Stimulated activated CD4-positive, alpha-beta T cell treated with anti-CD3 and anti-CD28 coated beads, TNF-alpha, amount 100 ng/mL, for 1 hour (primary cell): ENCODE measurements at places on chromosomes 3 and 15.
A peak's percentile ranks its signal among the peaks of the same experiment; 100 is the strongest.

DNA sequence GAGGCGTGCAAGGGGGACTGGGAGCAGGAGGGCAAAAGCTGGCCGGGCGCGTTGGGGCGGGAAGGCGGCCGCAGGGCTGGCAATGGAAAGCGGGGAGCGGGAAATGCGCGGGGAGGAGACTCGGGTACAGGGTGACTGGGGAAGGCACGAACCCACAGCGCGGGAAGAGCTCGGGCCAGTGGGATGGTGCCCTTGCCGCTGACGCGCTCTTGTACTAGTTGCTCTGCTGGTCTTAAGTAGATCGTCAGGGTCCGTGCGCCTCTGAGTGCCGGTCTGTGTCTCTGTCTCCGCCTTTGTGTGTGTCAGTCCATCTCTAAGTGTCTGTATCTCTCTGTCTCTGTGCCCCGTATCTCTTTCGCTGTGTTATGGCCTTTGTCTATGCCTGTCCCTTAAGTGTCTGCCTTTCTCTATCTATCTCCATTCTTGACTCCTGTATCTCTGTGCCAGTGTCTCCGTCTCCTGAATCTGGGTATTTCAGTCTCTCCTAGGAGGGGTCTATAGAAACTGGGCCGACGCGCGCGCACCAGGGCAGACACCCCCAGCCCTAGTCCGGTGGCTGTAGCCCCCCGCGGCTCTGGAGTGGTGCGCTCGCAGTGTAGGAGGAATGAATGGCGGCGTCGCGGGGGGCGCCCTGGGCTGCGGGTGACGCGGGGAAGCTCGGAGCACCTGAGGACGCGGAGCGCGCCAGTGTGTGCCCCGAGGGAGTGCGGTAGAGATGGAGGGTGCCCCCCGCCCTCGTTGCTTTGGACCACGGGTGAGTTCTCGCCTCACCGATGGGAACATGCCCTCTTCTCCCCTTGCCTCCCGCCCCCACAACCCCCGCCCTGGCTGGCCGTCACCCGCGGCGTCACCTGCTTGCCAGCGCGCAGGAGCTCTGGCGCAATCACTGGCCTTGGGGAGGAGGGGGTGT is 756 bp upstream of the CAMK2N2 start:
- DNase-seq: no peak

- DNase-seq: no peak
These were observed 36.0 kb upstream of the NR1I2 start for GRCh38 chr3:119745942-119746341.

GRCh38 chr15:59590027-59590426 is 21.6 kb upstream of the GCNT3 start:
- DNase-seq: no peak

DNA sequence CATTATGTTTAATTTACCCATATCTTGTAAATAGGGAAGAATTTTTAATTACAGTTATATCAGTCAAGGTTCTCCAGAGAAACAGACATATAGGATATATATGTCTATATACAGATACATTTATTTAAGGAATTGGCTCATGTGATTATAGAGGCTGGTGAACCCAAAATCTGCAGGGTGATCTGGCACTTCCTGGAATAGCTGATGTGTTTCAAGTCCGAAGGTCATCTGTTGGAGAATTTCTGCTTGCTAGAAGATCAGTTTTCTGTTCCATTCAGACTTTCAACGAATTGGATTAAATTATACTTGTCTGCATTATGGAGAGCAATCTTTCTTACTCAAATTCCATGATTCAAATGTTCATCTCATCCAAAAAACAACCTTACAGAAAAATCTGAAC is 694.6 kb upstream of the DPPA4 start:
- DNase-seq: no peak

DNA sequence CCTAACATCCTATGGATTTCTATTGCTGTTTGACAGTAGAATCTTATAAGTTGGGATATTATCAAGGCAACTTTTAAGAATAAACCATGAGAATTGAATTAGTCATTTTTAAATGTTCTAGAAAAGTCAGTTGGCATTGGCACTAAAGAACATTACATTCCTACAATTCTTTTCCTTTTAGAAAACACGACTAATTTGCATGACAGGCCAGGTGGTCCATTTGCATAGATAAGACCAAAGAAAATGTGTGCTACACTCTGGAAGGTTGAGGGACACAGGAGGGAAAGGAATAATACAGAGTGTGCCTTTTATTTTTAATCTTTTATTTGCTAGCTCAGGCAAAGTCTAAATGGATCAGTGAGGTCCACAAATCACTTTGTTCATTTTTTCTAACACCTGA is 962.3 kb downstream of the EPHA3 start:
- no peak for DNase-seq

GRCh38 chr3:113819866-113820265 is 18.7 kb upstream of the GRAMD1C start:
- no peak for DNase-seq

- no peak for DNase-seq
These were observed 89.4 kb downstream of the NR1D2 start for GRCh38 chr3:24034464-24034863.

DNA sequence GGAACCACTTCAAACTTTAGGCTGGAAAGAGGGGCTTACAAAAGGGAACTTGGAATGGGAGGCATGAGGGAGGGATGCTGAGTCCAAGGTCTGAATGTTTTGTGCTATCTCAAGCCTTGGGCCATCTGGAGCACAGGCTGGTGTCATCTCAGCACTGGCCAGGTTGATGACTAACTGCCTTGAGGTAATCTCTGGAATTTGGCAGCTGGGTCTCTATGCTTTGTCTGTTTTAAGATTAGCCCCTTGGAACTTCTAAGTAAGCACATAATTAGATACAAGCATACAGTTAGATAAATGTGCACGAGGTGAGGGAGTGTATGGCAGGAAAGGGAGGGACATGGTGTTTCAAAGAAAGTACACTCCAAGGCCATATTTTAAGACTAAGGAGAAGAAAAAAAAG is 252.4 kb upstream of the CCDC54 start:
- no peak for DNase-seq

GRCh38 chr15:59993950-59994401 is 10.1 kb upstream of the FOXB1 start:
- DNase-seq: no peak

DNA sequence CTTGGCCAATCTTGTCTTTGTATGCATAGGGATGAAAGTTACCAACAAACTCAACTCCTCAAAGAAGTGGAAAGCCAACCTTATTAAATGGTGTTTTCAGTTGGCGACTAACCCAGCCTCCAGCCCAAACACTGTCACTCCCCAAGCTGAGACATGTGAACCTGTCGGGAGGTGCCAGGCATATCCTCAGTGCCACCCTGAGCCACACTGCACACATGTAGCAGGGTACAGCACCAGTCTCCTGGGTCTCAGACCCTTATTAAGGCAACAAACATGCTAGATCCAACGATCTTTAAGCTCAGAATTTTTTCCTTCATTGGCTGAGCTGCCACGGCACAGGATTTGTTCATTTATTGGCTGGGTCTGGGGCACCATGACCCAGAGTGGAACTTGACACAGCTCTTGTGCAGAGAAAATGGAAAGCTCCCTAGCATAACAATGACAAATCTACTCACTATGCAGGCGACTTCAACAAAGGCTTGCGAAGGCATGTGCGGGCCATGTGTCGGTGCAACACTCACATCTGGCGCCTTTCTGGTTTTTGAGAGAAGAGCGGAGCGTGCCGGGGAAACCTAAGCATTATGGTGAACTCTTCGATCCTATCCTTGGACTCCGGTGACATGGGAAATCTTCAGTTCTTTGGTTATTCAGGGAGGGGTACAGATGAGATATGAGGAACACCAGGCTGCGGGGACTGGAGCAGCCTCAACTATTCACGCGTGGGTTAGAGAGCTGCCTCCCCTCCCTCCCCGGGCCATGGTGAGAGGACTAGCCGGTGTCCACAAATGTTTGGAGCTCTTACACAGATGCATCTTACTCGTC is 190.1 kb downstream of the FAM43A start:
- no peak for DNase-seq

GRCh38 chr15:71278989-71279756 is 163.9 kb downstream of the THSD4 start:
- no peak for DNase-seq

GRCh38 chr3:129663930-129664646 is 57.6 kb upstream of the PLXND1 start:
- DNase-seq: no peak

DNA sequence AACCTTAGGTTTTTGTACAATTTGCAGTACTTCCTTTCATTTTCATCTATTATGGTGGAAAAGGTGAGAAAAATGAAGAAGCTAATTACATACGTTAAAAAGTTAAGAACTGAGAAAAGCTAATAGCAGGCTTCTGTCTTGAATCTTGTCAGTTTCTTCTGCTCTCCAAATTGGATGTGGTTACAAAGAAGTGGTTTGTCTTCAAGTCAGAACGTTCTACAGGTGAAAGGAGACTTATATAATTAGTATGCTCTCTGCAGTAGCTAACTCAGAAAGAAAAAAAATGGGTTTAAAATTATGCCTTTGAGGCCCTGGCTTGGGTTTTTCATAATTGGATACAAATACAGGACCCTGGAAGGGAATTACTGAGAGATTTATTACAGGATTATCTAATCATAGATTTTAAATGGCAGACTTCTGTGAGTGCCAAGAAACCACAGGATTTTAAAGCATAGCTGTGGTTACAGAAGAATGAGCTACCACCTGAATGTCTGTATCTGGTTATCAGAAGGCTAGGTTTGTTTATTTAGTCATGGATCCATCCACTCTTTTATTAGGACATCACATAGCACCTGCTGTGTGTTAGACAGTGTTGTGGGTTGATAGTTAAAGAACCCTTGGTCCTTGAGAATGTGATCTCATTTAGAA is 528.1 kb upstream of the MCTP2 start:
- no peak for DNase-seq

- DNase-seq: no peak
These were observed 215.7 kb downstream of the TCF12 start for GRCh38 chr15:57134071-57134605.

GRCh38 chr15:48975472-48976419 is 12.0 kb upstream of the SHC4 start:
- peak; percentile 30 for DNase-seq

DNA sequence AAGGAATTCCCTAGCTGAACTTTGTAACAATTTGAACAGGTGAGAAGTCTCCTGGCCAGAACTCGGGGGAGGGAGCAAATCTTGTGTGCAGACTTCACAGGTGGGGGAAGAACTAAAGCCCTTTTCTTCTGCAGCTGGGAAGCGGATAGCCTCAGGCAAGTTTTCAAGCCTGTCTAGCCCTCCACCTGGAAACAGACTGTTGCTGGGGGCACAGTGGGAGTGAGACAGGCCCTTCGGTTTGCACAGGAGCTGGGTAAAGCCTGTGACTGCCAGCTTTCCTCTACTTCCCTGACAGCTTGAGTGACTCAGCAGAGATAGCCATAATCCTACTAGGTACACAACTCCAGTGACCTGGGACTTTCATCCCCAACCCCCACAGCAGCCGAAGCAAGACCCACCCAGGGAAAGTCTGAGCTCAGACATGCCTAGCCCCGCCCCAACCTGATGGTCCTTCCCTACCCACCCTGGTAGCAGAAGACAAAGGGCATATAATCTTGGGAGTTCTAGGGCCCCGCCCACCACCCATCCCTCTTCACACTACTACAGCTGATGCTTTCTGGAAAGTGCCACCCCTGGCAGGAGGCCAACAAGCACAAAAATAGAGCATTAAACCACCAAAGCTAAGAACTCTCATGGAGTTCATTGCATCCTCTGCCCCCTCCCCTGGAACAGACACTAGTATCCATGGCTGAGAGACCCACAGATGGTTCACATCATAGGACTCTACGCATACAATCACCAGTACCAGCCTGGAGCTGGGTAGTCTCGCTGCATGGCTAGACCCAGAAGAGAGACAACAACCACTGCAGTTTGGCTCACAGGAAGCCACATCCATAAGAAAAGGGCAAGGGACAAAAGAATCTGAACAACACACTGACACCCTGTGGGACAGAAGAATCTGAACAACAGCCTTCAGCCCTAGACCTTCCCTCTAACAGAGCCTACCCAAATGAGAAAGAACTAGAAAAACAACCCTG is 479.0 kb downstream of the RAP2B start:
- no peak for DNase-seq

DNA sequence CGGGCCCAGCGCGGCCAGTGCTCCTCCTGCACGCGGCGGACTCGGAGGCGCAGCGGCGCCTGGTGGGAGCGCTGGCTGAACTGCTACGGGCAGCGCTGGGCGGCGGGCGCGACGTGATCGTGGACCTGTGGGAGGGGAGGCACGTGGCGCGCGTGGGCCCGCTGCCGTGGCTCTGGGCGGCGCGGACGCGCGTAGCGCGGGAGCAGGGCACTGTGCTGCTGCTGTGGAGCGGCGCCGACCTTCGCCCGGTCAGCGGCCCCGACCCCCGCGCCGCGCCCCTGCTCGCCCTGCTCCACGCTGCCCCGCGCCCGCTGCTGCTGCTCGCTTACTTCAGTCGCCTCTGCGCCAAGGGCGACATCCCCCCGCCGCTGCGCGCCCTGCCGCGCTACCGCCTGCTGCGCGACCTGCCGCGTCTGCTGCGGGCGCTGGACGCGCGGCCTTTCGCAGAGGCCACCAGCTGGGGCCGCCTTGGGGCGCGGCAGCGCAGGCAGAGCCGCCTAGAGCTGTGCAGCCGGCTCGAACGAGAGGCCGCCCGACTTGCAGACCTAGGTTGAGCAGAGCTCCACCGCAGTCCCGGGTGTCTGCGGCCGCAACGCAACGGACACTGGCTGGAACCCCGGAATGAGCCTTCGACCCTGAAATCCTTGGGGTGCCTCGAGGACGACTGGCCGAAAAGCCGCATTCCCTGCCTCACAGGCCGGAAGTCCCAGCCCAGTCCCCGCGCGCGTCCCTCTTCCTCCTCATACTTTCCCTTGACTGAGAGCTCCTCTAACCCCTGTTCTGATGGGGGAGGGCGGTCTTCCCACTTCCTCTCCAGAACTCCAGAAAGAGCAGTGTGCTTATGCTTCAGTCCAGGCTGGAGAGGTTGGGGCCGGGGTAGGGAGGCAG is 1.4 kb upstream of the IL17RC start:
- peak; percentile 23 for DNase-seq

GRCh38 chr3:160781402-160781801 is 25.4 kb downstream of the PPM1L start:
- DNase-seq: no peak

GRCh38 chr3:20561166-20561565 is 375.2 kb upstream of the SGO1 start:
- no peak for DNase-seq

GRCh38 chr3:187947927-187948682 is 202.8 kb upstream of the BCL6 start:
- DNase-seq: no peak

GRCh38 chr3:69888040-69888942 is 111.2 kb upstream of the SAMMSON start:
- no peak for DNase-seq

GRCh38 chr15:49063402-49064280 is 17.4 kb upstream of the SECISBP2L start:
- DNase-seq: no peak
